ENCODE measurements at places on chromosomes 4 and X.

- DNase-seq = no peak
Measured at GRCh38 chr4:128350449-128351045, 62.9 kb upstream of the PGRMC2 start.

DNA sequence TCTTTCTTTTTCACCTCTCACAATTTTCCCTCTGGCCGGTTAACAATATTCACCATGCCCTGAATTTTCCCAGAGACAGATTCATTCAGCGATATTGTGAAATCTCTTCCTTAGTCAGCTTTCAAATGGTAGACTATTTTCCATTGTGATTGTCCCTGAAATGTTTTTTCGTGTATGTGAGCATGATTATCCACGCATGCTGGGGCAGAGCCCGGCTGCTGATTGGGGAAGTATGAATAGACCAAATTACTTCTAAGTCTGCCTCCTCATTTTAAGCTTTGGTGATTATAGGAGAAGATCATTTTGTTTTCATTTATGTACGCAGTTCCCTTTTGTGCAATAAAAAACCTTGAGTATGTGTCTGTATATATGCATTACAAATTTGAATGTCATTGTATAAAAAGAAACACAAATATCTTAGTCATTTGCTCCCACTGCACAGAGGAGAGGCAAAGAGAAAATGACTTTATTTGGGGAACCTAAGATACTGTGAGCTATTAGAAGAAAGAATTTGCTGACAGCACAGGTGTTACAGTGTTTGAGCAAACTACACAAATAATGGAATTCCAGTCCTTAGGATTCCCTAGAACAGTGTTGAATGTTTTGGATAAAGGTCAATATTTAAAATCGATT lies 11.3 kb downstream of the DTHD1 start:
- DNase-seq = no peak

GRCh38 chr4:151804821-151805220 lies 44.0 kb upstream of the GATB start:
- DNase-seq = no peak

GRCh38 chr4:22635692-22636091 lies 57.0 kb upstream of the GBA3 start:
- DNase-seq = no peak

DNA sequence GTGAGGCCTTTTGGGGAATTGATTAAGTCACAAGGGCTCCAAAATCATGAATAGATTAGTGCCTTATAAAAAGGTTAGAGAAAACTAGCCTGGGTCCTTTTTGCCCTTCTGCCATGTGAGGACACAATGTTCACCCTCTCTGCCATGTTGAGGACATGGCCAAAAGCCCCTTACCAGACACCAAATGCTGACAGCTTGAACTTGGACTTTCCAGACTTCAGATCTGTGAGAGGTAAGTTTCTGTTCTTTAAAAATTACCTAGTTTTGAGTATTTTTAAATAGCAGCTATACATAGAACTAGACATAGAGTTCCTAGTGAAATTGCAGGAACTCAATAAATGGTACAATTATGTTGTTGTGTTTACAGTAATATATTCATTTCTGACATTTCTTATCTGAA lies 1214.4 kb downstream of the ADGRL3 start:
- DNase-seq = no peak

DNA sequence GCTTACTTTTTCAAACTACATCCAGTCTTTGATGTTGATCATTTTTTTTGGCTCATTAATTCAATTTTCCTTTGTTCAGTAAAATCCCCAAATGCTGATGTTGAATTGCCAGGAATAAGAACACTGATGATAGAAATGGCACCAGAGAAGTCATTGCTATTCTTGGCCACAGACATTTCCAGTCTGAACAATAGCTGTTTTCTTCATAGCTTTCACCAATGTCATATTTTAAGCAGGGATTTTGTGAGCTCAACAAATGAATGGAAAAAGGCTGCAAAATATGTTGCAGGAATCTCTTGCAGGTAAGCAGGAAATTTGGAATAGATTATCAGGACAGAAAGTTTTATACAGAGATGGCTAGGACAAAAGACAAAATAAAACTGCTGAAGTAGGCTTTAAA lies 40.5 kb upstream of the GLRB start:
- no peak for DNase-seq

DNA sequence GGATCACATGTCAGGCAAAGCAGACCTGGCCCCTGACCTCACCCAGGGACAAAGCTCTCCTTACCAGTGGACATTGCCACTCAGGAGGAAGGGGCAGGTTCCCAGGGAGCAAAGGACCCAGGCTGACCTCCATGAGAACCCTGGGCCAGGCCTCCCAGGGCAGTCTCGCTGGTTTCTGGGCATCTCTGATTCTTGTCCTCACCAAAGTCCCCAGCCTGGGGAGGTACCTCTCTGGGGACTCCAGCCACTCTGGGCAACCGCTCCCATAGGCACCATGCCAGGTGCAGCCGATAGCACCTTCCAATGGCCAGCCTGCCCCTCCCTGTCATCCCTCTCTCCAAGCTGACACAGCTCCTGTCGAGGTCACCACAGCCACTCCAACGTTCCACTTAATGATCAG lies 7.9 kb downstream of the EVC2 start:
- DNase-seq = no peak

GRCh38 chrX:130416785-130417184 lies 15.0 kb downstream of the RBMX2 start:
- no peak for DNase-seq

GRCh38 chr4:3335385-3335784 lies 42.6 kb downstream of the RGS12 start:
- DNase-seq = no peak

DNA sequence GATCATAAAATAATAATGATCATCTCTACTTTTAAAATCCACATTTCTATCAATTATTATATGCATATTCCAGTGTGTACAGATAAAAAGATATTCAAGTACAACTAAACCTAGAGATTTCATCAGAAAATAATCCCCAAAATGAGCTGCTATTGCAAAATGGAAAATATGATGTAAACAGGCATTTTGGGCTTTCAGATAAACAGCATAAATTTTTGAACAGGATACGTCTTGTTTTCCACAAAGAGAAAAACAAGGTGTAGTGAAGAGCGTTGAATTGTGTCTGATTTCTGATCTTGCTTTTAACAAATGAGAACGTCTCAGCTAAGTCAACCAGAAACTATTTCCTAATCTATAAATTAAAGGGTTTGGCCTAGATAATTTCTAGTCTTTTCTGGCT lies 349.6 kb upstream of the FTHL17 start:
- DNase-seq = no peak

GRCh38 chr4:97396097-97396496 lies 747.2 kb downstream of the STPG2 start:
- DNase-seq = no peak

- DNase-seq = no peak
Measured at GRCh38 chrX:39850630-39851152, 247.1 kb downstream of the BCOR start.

DNA sequence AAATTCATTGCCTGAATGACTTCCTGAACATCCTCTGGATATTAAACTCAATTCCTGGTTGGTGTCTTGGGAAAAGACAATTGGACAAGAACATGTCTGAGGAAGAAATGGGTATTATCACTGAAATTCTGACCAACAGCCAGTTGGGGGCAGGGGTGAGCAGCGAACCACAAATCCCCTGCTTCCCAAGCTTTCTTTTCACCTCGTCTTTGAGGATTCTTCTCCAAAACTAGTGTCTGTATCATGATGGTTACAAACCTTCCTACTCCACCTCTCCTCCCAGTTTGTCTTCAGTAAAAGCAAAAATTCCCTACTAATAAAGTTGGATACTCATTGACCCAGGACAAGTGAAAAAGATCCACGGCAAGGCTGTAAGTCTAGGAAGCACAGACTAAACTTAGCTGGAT lies 48.3 kb upstream of the WDR1 start:
- no peak for DNase-seq

DNA sequence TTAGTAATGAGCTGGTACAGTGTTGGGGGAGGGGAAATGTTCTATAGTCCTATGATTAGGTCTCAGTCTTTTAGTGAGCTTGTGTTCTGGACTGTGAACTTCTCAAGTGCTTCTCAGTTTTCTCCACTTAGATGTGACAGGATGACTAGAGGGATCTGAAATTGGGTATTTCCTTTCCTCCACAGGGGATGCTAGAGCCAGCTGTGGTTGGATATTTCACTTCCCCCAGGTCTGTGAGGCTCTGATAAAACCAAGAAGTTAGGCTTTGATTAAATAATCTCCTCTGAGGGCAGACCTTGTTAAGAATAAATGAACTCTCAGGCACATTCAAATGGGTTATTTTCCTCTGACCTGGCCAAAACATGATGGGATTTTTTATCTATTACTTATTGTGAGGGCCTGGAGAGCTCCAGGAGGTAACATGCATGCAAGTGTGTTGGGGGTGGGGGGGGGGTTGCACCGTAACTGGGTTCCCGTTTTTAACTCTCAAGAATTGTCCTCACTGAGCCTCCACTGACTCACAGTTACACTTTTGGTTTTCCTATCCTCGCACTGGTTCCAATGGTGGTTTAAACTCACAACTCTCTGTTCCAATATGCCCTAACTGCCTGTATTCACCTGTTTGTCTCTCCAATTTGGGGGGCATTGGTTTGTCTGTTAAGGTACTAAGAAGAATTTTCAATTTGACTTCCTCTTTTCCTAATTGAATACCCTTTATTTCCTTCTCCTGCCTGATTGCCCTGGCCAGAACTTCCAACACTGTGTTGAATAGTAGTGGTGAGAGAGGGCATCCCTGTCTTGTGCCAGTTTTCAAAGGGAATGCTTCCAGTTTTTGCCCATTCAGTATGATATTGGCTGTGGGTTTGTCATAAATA lies 28.1 kb upstream of the GLRA3 start:
- no peak for DNase-seq

GRCh38 chrX:703466-703865 lies 72.9 kb downstream of the SHOX start:
- DNase-seq = no peak

DNA sequence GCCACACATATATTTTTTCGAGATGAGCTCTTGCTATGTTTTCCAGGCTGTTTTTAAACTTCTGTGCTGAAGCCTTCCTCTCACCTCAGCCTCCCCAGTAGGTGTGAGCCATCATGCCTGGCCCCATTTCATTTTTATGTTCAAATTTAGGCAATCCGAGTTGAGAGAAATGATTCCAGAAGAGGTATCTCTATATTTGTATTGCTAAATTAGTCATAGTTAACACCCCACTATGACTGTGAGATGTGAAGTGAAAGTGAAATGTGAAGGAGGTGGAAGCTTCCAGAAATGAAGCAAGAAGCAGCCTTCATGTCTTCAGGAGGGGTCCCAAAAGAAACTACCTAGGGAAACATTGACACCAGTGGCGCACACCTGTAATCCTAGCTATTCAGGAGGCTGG lies 17.7 kb downstream of the APELA start:
- no peak for DNase-seq

- DNase-seq = no peak
Measured at GRCh38 chr4:56055027-56055977, 106.6 kb downstream of the CEP135 start.

DNA sequence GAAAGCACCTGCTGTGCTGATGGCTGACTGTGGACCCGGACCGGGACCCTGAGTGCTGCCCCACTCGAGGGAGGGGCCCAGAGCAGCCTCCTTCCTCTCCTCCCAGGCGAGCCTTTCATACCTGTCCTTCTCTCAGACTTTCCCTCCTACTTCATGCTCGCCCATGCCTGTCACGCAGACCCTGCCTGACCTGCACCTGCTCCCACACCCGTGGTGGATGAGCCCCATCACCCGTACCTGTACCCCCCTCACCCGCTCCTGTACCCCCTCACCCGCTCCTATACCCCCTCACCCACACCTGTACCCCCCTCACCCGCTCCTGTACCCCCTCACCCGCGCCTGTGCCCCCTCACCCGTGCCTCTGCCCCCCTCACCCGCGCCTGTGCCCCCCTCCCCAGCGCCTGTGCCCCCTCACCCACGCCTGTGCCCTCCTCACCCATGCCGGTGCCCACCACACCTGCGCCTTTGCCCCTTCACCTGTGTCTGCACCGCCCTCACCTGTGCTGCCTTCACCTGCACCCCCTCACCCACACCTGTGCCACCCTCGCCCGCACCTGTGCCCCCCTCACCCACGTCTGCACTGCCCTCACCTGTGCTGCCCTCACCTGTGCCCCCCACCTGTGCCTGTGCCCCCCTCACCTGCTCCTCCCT lies 5.8 kb downstream of the MAEA start:
- DNase-seq = no peak

DNA sequence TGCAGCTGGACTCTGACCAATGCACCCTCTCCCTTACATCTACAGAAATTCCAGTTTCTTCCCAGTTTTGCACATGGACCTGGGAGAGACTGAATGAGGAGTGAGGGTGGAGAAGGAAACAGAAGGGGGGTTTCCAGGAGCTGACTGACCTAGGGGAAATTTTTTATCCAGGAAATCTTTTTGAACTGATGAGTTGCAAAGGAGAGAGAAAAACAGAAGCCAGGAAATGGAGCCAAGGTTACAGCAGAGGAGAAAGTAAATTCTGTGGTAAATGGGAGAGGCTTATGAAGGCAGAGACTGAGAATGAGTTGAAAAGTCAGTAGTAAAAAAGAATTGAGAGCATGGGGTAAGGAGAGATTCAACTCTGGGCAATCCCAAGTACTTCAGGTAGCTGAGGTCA lies 192.8 kb downstream of the SMIM20 start:
- DNase-seq = no peak

- no peak for DNase-seq
Measured at GRCh38 chrX:149374751-149375150, 130.4 kb downstream of the IDS start.

DNA sequence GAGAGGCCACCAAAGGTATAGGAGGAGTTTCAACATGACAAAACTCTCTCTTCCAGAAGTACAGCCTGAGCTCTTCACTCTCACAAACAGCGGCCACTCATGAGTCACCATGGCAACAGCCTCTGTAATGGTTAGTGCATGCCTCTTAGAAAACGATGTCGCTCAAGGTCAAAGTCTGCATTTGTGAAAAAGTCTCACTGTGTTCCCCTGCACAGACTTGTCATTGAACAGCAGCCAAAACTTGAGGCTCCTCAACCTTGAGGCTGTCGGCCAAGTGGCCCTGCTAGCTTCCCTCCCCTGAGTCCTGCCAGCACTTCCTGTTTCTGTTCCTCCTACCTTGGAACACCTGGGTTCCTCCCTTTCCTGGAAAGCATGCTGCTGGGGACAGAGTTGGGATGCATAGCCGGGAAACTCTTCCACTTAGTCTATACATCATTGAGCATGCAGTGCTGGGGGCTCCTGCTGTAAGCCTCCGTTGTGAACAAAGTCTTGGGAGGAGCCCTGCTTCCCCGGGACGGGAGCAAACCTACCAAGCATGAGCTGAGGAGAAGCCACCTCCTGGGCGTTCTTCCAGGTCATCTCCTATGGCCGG lies 66.6 kb downstream of the ING2 start:
- DNase-seq = no peak

DNA sequence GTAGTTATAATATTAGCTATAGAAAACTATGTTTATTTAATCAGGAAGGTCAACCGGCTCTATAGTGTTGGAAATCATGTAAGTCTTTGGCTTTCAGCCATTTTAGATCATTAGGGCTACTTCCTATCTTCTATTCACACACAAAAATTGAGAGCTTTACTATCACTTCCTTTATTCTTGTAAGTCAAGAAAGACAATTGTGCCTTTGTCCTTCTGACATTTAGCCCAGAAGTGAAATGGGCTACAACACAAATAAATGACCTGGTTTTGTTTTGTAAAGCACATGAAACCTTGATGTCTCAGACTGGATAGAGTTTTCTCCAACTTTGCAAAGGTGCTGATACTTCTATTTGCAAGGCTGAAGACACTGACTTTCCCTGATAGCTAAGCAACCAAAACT lies 122.4 kb upstream of the ACSL4 start:
- no peak for DNase-seq
